ENCODE measurements at places on chromosomes 11 and 22.
A peak's percentile ranks its signal among the peaks of the same experiment; 100 is the strongest.

- DNase-seq = peak; percentile 35
Measured at GRCh38 chr22:32800994-32801536, 440 bp upstream of the TIMP3 start.

- no peak for DNase-seq
Measured at GRCh38 chr11:68335683-68336082, 23.3 kb downstream of the LRP5 start.

- DNase-seq = peak; percentile 59
Measured at GRCh38 chr11:11157185-11157584, 195.9 kb downstream of the CSNK2A3 start.

DNA sequence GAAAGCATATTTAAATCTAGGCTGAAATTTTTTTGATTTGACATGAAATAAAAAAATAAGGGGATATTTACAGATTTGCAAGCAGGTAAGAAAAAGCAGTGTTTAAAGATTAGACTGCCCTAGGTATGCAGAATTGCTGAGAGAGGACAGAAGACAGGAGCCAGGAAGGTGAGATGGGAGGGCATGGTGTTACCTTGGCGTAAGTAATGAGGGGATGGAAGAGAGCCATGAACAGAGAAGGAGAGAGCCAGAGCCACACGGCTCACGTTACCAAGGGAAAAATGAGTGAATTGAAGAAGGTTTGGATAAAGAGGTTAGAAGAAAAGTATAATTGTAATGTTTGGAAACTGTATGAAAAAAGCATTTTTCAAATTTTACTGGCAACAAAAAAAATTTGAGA is 904.3 kb downstream of the OPCML start:
- no peak for DNase-seq

DNA sequence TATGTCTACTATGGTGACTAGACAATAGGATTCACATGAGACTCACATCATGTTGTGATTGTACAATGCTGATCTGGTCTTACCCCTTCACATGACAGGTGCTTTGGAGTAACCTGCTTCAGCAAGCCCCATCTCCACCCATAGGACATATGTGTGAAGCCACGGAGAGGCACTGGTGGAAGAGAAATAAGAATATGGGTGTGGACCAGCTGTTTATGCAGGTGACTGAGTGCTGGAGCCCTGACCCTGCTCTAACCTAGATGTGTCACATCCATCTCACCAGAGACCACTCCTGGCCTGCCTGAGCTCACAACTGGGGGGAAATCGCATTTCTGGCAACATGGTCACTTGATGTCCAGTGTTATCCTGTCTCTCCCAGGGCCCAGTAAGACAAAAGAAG is 119.7 kb downstream of the GGTLC2 start:
- DNase-seq = no peak

DNA sequence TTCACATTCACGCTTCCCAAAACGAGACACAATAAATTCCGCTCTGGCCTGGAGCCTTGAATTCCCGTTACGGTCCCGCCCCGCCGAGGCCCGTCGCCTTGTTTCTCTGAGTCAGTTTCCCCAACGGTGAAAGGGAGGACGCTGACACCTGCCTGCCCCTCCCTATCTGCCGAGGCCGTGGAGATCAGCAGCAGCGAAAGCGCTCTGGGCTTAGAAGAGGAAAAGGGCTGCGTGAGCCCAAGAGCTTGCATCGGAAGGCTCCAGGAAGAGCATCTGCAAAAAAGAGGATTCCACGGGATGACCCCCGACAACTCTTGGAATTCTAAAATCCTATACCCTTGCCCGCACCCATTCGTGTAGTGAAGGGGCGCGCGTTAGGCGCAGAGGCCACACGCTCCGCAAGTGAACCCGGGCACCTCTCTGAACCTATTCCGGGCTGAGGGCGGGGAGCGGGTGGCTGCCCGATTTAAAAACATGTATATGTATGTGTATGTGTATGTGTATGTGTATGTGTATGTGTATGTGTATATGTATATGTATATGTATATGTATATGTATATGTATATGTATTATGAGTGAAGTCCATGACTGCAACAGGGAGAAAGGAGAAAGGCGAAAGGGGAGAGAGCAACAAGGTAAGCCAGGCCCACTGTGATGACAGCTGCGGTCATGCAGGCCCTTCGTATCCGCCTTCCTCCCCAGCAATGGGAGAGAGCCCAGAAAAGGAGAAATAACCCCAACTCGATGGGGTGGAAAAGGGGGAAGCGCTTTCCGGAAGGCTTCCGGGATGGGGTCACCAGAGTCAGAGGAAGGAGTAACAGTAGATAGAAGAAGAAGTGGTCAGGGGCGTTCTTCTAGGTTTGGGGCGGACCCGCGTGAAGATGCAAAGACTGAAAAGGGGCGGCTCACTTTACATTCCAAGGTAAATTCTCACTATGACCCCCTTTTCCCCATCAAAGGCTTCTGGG is 948 bp upstream of the MRTFA start:
- DNase-seq = no peak
